Stimulated activated naive CD4-positive, alpha-beta T cell treated with Interleukin-2 at 50 U/mL for 16 hours (primary cell): ENCODE measurements at places on chromosomes 12 and 14.

DNA sequence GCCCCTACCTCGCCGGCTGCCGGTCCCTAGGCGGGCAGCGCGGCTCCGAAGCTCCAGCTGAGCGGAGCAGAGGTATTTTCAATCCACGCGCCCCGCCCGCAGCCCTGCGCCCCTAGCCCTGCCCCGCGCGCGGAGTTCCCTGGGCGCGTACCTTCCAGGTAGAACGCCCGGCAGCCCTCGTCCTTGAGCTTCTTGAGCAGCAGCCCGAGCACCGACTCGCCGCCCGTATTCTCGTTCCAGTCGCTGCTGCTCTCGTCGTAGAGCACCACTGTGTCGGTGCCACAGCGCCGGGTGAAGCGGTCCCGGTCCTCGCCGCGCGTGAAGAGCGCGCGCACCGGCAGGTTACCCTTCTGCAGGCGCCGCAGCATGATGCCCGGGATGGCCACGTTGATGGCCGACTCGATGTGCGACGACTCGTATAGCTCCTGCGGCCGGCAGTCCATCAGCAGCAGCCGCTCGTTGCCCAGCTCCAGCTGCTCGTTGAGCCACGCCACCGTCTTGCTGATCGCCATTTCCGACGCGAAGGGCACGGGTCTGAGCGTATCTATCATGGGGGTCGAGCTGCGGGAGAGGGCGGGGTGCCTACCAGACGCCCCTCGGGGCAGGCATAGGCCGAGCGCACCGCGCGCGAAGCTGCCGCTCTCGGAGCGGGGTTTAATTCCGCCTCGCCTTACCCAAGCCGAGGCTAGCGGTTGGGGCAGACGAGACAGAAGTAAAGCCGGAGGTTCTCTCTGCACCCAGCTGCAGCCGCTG is 636 bp downstream of the DUSP6 start:
- DNase-seq = peak; percentile 42

DNA sequence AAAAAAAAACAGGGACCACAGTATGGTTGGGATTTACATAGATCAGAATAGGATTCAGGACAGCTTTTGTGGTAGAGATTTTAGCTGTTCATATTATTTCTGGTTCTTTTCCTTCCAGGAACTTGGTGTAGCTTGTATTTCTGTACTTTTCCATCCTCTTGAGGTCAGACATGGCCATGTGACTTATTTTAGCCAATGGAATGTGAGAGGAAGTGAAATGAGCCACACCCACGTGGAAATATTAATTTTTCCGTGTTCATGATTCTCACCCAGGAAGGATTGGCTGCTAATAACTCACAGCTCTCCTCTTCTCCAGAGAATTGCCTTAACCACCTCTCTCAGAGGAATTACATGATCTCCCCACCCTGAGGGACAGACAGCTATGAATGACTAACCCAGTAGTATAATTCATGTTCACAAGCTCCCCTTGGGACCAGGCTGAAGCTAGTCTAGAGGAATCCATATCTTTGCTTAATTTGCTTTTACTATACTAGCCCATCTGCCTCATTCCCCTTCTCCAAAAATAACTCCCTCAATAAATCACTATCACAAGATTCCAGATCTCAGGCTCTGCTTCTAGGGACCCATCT is 340.4 kb downstream of the NUAK1 start:
- no peak for DNase-seq

DNA sequence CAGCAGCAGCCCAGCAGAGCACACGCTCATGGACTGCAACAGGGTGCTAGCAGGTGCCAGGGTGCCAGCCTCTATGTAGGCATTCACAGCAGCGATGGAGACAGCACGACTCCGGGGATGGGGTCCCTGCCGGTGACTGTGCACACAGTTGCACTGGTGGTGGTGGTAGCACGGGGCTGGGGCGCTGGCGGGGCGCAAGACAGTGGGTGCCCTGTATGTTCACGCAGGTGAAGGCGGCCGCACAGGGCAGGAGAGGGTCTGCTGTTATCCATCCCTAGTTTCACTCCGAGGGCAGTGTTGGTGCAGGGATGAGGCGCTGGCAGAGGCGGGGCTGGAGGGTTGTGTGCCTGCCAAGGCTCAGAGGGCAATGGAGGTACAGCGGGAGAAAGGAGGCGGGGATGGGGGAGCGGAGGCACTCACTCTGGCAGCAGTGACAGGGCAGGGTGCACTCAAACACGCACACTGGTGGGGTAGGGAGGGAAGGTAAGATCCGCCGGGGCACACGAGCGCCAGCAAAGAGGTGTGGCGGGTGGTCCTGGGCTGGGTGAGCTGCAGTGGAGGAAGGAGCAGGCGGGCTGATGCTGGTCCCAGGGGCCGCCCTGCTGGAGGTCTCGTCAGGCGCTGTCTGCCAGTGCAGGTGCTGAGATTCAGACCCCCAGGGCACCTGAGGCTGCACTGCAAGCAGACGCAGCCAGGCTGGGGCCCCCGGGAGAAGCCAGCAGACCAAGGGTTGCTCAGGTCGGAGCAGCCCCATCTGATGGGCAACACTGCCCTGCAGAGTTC is 76.7 kb downstream of the GALC start:
- no peak for DNase-seq

DNA sequence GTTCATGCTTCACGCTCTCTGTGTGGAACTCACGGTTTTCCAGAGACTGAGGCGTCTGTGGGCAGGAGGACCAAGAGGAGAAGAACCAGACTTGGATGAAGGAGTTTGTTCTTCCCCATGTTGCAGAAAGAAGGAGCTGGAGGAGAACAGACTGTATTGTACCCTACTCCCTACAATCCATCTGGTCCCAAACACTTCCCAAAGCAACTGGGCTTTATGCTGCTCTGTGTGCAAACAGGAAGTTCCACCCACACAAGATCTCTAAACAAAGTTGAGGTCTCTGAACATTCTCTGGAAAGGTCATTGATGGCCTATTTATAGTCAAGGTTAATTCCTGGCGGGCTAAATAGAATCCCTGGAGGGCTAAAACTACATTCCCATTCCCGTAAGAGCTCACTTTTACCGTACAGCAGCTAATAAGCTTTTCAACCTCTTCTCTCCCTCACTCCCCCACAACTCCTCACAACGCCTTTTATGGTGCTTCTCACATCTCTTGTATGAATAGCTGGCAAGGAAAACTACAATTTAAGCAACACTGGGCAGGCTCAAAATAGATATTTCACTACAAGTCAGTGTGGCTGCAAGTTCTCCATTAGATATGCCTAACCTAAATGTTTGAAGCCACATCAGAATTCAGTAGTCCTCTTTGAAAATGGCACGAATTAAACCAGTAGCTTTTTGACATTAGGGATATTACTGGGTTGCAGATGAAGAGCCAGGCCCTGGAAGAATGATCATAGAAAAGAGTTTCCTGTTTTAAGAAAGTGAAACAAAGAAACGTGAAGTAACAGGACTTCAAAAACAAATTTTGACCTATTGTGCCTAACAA is at the start of gene A2M:
TSS of gene A2M (minus strand) at position 189 of the 829 bp plus-strand sequence. CDS start at position 119, 70 bp downstream.
- DNase-seq = no peak

GRCh38 chr12:30823156-30823699 is 68.5 kb upstream of the CAPRIN2 start:
- DNase-seq = no peak

DNA sequence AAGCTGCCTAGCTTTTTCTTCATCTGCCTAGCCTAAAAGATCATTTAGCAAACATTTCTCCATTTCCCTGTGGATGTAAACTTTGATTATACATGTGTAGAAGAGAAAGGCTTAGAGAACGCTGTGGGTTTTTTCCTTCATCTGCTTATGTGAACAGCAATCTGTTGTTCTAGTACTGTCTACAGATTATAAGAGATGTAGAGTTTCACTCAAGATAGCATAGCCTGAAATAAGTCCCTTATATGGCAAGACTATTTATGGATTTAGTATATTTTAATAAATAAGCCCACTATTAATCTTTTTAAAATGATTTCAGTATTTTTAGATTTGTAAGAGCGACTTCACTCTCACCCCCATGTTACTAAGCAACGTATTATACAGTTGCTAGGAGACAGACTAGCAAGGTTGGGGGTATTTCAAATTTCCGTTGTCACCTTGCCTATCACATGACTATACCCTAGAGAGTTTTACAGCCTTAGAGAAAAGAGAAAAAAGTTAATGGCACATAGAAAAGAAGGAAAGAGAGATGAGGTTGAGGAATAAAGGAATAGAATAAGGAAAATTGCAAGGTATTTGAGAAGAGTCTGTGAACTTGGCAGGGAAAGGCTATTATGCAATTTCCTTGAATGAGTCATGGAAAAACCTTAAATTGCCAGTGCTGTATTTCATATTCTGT is 12.2 kb upstream of the TUBA1A start:
- no peak for DNase-seq

DNA sequence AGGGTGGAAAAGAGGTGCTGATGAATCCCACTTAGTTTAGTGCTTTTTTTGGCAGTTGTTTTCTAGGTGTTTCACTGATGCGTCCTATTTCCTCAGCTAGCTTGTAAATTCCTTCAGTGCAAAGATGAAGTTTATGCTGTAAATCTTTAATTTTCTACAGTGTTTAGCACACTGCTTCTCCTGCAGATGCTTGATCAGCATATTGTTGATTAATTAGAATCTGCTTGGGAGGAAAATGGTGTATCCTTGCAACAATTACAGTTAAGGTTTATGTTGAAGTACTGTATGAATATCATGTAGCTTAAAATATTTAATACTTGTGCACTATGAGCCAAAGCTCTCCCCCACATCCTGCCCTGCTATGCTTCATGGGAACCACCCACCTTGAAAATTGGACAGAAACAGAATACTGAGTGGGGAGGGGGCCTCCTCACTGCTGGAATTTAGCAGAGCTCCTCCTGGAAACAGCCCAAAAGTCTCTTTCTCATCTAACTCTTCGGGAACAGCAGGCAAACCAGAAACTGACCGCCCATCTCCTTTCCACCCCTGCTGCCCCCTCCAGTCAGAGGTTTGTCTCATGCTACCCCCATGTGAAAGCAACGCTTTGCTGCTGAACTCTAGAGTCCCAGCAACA is 20.3 kb upstream of the DHRS4 start:
- DNase-seq = no peak

GRCh38 chr12:68358532-68359485 is 26.6 kb upstream of the MDM1 start:
- DNase-seq = peak; percentile 56

DNA sequence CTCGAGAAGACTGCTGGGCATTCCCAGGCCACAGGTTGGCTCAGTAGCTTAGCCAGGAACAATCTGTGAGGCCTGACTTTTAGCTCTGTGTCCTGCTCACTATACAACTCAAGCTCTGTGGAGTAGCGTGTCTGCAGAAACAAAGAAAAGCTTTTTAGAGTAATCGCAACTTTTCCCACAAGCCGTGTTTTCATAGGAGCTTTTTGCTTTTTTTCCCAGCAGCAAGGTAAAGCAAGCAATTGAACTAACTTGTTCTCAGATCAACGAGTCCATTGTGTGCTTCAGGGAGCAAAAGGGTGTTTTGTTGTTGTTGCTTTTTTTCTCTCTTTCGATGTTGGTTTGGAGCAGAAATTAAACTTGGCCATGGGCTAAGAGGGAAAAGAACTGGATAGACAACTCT is 97.3 kb upstream of the BCL2L14 start:
- DNase-seq = no peak

GRCh38 chr12:94109160-94109559 is 39.2 kb upstream of the PLXNC1 start:
- DNase-seq = peak; percentile 47

- no peak for DNase-seq
Observed at GRCh38 chr14:33335366-33335765, 396.7 kb downstream of the NPAS3 start.

DNA sequence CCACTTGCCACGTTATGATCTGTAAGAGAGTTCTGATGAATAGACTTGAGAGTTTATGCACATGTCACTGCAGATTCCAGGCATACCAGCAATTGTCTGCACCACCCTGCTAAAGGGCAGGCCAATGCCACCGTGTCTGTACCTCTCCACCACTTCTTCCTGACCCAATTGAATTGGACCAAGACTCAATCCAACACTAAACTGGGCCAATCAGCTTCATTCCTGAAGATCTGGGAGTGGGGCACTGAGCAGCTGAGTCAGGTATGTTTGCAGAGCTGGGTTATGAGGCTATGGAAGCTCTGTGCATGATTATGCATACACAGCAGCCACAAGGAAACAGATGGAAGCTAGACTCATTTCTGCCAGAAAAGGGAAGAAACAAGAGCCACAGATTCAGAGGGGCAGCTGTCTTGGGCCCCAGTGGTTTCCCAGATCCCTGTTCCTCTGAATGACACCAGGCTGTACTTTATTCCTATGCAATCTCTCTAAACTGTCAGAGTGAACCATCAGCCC is 28.0 kb downstream of the DAO start:
- DNase-seq = no peak

- no peak for DNase-seq
Observed at GRCh38 chr14:25411781-25412757, 362.1 kb upstream of the STXBP6 start.

DNA sequence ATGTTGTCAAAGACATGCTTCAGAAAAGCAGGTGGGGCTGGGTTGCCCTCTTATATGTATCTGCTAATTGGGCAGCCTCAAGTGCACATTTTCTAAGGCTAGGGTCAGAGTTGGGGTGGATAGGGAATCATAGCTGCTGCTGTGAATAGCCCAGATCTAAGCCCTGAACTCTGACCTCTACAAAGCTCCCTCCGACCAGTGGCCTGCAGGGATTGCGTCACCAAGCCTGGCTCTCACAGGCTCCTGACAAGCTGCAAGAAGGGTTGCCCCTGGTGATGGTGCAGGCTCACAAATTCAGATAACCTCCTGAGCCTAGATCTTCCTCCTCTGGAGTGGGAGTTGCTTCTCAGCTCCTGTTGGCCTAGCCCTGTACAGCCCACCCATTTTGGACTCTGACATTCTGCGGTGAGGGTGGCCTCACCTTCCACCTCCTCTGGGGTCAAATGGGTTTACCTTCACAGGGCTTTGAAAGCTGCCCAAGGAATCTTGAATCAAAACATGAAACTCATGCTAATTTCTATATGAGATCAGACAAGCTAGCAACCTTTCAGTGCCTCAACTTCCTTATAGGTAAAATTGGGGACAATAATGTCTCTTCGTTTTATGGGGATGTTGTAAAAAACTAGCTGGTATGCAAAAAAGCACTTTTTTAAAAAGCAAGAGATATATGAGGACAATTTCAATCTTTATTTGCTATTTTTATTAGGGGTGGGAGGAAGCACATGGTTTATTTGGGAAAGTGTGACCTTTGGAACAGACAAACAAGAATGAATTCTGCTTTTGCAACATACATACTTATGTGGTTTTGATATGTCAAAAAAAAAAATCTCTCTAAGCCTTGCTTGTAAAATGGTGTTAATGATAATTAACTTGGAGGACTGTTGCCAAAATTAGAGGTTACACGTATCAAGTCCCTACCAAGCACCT is 4.9 kb upstream of the SUSD6 start:
- no peak for DNase-seq
